Non-pigmented ciliary epithelial cell (primary cell): ENCODE measurements at places on chromosomes 12 and 14.
A peak's percentile ranks its signal among the peaks of the same experiment; 100 is the strongest.

- DNase-seq = no peak
Observed at GRCh38 chr12:55631733-55632132, 5.0 kb upstream of the OR10P1 start.

DNA sequence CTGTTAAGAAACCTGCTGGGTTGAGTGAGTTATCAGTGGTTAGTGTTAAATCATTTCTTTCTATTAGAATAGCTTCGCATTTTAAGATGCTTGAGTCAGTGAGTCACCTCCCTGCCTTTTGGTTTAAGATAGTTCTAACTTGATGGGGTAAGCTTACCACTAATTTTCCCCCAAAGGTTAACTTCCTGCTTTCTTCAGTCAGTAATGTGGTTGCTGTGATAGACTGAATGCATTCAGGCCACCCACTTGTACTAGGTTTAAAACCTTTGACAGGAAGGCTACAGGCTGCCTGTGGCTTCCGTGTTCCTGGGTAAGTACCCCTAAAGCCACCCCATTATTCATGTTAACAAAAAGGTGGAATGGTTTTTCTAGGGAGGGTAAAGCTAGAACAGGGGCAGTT is 25.3 kb downstream of the CLEC2A start:
- no peak for DNase-seq

DNA sequence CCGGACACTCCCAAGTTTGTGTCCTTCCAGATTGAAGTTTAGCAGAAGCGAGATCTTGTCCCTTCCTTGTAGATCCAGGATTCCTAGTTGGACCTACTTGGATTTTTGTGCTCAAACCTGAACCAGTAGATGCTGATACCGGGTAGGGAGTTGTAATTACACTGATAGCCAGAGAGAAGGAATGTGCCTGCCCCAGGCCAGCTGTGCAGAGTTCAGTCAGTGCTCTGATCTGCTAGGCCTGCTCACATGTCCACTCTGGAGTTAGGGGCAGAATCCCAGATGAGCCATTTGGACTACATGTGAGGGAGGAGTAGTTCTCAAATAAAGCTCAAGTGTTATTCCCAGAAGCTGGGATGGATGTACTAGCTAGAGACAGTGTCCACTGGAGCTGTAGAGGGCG is 65.7 kb downstream of the PRKCH start:
- no peak for DNase-seq

GRCh38 chr12:127282786-127283565 is 984.0 kb upstream of the TMEM132C start:
- no peak for DNase-seq

- DNase-seq = no peak
Observed at GRCh38 chr12:67909681-67910080, 79.6 kb upstream of the IFNG-AS1 start.

DNA sequence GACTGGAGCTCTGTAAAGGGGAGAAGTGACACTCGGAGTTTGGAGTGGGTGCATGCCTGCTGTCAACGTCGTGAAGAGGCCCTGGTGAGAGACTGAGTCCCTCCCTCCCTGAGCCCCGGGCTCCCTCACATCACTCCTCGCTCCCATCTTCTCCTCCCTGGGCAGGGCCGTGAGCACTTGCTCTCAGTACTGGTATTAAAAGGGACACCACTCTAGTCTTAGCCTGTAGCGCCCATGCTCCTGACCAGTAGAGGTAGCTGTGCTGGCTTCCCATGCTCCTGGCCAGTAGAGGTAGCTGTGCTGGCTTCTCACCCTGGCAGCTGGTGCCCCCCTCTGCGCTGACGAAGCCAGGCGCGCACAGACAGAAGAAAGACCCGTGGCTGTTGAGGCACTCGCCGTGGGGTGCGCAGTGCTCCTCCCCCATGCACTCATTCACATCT is 14.7 kb downstream of the ISCA2 start:
- DNase-seq = no peak

GRCh38 chr12:106123551-106124081 is 15.1 kb downstream of the NUAK1 start:
- no peak for DNase-seq

GRCh38 chr12:1536817-1537216 is 57.6 kb downstream of the FBXL14 start:
- no peak for DNase-seq

DNA sequence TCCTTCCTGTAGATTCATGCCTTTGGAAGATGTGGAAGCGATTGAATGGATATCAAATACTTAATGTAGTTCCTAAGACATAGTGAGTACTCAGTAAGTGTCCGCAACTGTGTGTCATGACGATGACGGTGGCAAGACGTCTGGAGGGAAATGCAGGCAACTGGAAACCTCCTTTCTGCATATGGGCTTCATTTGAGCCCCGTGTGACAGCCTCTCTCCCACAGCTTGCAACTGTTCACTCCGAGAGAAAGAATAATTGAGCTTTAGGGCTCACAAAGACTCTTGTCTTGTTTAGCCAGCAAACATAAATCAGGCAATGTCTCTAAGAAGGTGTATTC is 6.9 kb downstream of the CFAP251 start:
- no peak for DNase-seq

DNA sequence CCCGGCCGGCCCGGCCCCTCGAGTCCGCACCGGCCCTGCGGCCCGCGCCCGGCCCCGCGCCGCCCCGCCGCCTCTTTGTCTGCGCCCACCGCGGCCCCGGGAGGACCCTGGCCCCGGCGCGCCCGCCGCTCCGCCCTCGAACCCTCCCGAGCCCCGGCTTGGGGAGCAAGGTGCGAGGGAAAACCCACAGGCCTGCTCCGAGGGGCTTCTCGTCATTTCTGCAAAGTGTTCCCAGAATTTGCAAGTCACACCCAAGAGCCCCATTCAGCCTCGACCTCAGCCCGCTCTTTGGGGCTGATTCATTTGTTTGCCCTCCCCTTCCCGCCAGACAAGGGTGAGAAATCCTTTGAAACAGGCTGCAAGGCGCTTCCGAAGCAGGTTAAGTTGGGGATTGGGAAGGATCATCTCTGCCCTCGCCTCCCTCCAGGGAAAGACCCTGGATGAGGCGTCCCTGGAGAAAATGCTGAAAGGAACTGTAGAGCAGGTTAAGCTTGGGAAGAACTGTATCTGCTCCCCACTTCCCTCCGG is 325 bp upstream of the CLIP1 start:
- no peak for DNase-seq

DNA sequence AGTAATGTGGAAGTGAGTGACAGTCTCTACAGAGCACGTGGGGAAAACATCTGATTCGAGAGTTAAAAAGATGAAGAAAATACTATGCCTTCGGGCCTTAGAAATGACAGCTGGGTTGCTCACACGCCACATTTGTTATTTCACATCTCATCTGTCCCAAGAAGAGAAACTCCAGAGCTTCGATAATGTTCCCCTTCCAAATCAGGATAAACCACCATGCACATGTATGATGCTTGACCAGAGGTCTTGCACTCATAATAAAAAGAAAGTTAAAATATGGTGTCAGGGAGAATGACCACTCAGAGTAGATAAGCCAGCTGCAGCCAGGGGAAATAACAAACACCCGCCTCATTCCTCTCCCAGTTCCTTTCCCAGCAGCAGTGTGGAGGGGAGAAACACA is 34.6 kb downstream of the NIN start:
- DNase-seq = no peak

DNA sequence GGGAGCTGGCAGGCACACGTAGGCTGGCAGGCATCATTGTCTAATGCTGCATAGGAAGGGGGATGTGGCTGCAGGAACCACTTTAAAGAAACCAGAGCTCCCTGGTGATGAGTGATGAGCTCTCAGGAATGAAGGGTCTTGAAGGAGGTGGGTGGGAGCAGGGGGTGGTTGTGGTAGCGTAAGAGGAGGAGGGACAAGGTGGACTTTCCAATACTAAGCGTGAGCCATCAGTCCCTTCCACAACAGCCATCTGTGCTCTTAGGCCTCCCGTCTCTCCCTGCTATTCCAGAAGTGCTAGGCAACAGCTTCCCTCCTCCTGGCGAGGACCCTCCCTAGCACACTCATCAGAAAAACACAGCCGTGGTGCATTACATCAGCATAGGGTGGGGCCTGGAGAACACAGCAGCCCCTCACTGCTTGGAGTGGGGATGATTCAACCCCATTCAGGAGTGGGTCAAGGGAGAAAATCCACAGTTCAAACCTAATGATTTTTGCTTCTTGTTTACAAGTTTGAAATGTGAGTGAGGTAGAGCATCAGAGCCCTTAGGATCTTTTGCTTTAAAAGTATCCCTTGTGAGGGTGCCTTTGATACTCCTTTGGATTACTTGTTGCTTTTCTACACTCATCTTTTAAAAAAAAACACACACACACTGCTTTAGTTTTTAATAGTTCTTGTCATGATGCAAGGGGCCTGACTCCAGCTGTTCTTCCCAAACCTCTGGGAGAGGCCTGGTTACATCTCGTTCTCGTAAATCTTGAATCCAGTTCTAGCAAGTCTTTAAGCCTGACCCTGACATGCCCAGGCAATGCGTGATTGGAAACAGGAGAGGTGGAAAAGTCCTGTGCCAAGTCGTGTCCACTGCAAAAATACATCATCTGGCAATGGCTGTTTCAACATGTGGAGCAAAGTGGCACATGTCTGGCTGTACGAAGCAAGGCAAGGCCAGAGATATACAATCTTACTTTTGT is 356.4 kb upstream of the DDHD1 start:
- no peak for DNase-seq

DNA sequence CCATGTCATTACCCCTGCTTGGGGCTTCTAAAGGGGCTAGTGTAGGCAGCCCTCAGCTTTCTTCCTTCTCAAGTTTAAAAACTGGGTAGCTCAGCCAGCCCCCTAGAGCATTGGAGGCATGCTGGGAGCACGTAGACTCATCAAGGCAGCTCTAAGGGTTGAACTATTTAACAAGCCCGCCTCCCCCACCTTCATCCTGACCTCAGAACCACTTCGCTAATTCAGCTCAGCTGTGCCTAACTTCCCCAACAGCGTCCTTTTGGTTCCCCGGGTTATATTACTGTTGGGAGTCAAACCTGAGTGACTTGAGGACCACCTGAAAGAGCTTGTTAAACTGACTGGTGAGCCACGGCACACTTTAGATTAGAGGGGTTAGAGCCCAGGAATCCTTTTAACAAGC is 30.1 kb downstream of the MAX start:
- no peak for DNase-seq

DNA sequence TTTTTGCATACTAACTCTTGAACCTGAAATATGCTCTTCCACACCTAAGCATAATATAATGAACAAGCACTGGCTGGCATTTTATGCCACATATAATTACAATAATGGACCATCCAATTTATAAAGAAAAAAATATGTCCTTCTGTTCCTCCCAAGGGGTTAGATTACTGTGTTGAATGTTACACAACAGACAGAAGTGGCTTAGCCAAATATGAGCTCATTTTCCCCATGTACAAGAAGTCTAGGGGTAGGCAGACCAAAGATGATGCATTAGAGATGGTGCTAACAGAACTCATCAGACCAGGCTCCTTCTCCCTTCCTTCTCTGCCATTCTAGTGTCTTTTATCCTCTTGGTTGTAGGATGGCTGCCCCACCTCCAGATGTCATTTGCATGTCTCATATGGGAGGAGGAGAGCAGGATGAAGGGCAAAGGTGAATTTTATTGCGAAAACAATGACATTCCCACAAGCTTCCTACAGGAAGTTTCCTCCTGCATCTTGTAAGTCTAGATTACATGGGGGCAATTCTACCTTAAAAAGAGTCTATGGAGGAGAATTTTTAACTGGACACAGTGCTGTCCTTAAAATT is 43.9 kb upstream of the SLC2A13 start:
- no peak for DNase-seq

DNA sequence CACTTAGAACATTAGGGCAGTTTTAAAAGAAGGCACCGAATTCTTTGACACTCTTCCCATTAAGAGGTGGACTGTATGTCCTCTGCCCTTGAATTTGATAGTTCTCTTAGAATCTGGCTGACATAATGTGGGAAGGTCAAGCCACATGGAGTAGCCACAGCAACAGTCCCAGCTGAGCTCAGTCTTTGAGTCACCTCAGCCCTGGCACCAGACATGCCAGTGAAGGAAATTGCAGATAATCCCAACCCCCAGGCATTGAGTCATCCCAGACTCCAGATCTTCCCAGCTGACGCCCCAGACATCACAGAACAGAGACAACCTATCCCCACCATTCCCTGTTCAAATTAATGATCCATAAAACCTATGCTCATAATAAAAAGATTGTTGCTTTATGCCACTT is 83.4 kb downstream of the GTF2A1 start:
- DNase-seq = peak; percentile 26

DNA sequence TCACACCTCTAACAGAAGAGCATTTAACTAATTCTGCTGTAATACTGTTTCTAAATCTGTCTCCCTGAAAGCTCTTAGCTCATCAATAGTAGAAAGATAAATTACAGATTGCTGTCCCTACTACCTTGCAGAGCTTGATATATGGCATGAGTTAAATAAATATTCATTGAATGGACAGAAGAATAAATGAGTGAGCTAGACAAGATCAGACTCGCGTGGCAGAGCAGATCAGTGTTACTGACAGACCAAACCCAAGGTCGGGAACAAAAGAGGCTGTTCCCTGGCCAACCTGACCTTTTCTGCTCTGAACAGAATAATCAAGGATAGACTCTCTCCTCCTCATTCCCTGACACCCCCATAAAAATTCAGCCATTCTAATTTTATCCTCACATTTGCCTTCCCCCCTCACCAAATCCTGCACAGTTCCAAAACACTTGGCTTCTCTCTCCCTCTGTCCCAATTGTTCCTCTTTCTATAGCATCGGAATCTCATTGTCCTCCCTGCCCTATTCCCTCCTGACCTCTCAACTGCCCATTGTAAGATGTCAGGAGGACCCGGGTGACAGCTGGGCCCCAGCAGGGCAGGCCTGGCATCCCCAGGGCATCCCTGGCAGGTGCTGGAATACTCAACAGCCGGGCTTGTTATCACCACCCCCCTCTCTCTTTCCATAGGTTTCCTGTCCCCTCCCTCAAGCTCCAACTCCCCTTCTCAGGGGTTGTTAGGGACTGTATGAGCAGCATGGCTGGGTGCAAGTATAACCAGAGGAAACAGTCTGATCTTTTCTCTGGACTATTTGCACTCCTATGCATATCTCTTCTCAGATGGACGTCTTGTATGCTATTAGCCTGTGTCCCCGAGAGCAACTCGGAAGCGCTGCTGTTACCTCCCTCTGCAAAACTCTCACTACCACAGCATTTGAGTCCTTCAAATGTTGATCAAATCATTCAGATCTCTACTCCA is 19.9 kb downstream of the NEUROD4 start:
- DNase-seq = no peak
